ENCODE measurements at places on chromosomes 12 and 14. TPM values are rescaled to one million over a fixed set of nuclear protein-coding genes. Genes with fewer than 3 reads are reported as not detected.

The SERPINA5 gene
- total RNA-seq = 498 TPM

The CRIP2 gene
- 32.1 TPM for total RNA-seq

The GPRC5D gene
- not detected for total RNA-seq

- DNase-seq = no peak
Observed at GRCh38 chr12:93536766-93537488, 35.5 kb upstream of the SOCS2 start.

DNA sequence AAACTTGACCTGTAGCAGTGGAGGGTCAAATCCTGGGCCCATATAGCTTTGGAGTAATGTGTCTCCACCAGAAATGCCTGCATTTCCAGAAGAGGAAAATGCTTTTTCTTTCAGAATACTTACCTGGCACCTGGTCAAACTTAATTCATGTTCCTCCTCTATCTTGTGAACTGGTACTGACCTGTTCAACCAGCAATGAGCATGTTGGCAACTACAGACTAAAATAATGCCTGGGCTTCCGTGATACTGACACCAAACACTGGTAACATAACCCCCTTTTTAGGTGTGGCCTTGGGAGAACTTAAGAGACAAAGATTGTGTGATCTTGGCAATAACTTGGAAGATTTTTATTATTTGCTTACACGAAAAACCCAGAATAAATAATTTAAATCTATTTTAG is 23.8 kb upstream of the MGST1 start:
- no peak for DNase-seq

GRCh38 chr12:25200703-25201102 is 5.7 kb downstream of the ETFRF1 start:
- DNase-seq = no peak

All from HepG2 (cell line).